ENCODE measurements at places on chromosomes 5 and 9. TPM values are rescaled to one million over a fixed set of nuclear protein-coding genes. Genes with fewer than 3 reads are reported as not detected.
A peak's percentile ranks its signal among the peaks of the same experiment; 100 is the strongest.

Gene KCNV2
- total RNA-seq: not detected

Gene TMEM174
- not detected for total RNA-seq

Gene GABRB2
- 1.9 TPM for total RNA-seq

Gene NXNL2
- 1.9 TPM for total RNA-seq

Gene TSTD2
- 16.1 TPM for total RNA-seq

Gene PDCD1LG2
- not detected for total RNA-seq

Gene SYNPO
- 2.3 TPM for total RNA-seq

Gene PLEKHG4B
- 43.6 TPM for total RNA-seq

Gene ARSI
- 4.5 TPM for total RNA-seq

Gene SOHLH1
- total RNA-seq: not detected

GRCh38 chr9:115237385-115237998, 119.5 kb upstream of the TNC start:
- no peak for DNase-seq

DNA sequence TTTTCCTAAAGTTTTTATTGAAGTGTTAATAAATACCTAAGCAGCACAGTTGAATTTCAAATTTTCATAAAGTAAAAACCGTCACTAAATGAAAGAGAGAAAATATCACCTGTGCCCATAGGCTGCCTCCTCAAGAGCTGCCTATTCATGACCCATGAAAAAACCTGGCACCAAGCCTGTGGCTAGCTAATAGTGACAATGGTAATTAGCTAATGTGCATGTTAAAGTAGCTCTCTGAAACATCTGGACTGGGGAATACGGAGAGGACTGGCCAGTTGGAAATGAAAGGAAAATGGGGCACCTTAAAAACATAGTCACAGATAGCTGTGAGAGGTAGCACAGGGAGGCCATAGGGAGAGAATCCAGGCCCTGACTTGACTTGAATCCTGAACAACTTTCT, 5.4 kb upstream of the GNE start:
- DNase-seq: no peak

DNA sequence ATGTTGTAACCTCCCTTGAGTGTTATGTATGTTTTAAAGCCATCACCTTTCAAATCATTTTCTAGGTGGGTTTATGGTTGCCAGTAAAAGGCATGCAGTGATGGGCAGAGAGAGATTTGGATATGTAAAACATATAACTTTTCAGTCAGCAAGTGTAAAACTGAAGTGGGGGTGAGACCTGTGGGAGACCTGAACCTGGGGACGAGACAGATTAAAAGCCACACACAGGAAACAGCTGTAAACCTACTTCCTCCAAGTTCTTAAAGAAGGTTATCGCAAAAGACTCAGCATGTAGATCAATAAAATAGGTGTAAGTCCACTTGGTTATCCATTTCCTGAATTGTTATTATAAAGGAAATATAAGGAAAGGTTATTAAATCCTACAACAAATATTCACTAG, 76.6 kb downstream of the YIPF5 start:
- no peak for DNase-seq

- no peak for DNase-seq
These were observed 204.8 kb upstream of the KLF4 start for GRCh38 chr9:107694390-107694789.

- DNase-seq: peak; percentile 3
These were observed 789.3 kb downstream of the SEMA5A start for GRCh38 chr5:8756498-8757084.

- DNase-seq: no peak
These were observed 47.1 kb downstream of the EHMT1 start for GRCh38 chr9:137665697-137666512.

- DNase-seq: no peak
These were observed 88.9 kb upstream of the TYRP1 start for GRCh38 chr9:12604164-12604821.

DNA sequence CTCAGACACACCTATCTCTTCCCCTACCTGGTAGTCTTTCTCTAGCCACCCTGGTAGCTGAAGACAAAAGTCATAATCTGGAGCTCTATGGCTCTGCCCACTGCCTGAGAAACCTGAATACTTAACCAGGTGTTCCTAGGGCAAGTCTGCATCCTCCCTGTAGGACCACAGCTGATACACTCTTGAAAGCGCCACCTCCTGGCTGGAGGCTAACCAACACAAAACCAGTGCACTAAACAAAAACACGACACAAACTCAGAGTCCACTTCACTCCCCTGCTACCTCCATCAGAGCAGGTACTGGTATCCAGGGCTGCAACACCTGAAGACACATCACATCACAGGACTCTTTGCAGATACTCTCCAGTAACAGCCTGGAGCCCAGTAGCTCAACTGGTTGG, 84.6 kb upstream of the ANXA1 start:
- DNase-seq: no peak

GRCh38 chr9:112437406-112437805, 49.2 kb upstream of the KIAA1958 start:
- DNase-seq: no peak

DNA sequence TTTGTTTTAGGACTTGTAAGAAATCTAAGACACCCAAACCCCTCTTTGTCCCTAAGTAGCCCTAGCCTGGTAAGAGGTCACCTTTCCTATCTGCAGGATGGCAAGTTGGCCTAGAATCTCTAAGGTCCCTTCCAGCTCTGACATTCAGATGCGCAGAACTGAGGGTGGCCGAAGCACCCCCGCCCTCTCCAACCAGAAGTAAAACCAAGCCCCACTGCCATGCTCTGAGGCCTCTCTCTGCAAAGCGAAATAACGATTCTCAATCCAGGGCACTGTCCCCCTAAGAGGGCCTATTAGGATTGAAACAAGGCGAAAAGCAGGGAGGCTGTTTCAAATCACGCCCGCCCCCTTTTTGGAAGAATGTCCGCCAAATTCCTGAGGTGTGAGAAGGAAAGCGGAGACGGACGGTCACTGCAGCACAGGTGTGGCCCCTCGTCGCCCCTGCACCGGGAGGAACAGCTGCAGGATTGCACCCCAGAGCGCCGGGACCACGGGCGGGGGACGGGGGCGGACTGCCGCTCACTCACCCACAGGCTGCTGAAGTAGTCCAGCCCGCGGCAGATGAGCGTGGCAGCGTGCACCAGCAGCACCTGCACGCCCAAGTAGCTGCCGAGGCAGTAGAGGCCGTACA, 824 bp downstream of the TMEM245 start:
- DNase-seq: no peak

DNA sequence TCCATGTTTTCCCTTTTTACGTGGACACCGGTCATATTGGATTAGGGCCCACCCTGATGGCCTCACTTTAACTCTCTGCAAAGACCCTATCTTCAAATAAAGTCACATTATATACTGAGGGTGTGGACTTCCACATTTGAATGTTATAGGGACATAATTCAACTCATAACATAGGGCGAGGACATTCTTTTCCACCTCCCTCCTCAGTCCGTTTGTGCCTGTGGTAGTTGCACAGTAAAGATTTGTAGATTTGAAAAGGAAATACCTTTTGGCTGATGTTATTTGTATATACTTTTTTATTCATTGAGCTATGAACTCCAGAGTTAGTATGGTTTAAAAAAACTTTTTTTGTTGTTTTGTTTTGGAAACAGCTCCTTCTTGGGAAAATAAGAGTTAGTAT, 51.0 kb upstream of the DHFR start:
- DNase-seq: no peak

- no peak for DNase-seq
These were observed 210.1 kb downstream of the PSAT1 start for GRCh38 chr9:78507037-78507436.

DNA sequence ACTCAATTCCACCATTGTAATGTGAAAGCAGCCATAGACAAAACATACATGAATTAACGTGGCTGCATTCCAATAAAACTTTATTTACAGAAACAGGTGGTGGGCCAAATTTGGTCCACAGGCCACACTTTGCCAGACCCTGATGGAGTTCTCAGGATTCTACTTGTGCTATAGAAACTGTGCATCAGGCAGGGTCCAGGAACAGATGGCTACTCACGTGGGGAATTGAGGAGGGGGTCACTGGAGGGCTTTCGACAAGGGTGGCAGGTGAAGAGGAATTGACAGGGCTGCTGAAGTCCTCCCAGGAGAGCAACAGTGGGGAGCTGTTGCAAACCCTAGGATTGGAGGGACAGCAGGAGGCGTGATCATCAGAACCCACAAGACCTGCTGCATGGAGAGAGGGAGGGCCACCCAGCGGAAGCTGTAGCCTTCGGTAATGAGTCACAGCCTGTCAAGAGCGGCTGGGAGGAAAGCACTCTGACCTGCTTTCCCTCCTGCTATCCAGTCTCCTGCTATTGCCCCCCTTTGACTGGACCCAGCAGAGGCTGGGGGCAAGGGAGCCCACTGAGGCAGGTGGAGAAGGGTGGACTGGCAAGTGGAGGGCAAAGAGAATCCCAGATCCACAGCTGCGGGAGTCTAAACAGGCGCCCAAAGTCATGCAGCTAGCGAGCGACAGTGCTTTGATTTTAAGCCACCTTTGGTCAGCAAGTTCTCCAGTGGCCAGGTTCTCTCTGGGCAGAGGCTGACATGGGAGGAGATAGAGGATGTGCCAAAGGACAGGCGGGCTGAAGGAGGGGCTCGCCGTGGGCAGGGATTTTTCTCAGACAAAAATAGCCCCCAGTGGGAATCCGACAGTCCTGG, 138.3 kb upstream of the SMIM23 start:
- no peak for DNase-seq

DNA sequence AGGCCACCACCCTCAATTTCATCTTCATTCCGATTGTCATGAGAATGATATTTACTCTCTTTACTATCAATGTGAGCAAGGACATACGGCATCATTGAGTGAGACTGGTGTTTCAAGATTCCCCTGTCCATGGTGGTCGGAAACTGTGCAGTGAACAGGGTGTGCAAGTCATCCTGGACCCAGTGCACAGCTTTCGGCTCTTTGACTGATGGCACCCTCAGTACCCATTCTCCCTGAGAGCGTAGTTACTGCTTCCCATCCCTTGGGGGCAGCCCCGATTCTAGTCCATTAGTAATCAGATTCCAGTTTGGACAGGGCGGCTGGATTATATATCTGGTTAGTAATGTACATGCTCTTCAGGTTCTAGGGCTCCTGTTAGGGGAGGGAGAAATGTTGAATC, 61.7 kb upstream of the SUB1 start:
- no peak for DNase-seq

DNA sequence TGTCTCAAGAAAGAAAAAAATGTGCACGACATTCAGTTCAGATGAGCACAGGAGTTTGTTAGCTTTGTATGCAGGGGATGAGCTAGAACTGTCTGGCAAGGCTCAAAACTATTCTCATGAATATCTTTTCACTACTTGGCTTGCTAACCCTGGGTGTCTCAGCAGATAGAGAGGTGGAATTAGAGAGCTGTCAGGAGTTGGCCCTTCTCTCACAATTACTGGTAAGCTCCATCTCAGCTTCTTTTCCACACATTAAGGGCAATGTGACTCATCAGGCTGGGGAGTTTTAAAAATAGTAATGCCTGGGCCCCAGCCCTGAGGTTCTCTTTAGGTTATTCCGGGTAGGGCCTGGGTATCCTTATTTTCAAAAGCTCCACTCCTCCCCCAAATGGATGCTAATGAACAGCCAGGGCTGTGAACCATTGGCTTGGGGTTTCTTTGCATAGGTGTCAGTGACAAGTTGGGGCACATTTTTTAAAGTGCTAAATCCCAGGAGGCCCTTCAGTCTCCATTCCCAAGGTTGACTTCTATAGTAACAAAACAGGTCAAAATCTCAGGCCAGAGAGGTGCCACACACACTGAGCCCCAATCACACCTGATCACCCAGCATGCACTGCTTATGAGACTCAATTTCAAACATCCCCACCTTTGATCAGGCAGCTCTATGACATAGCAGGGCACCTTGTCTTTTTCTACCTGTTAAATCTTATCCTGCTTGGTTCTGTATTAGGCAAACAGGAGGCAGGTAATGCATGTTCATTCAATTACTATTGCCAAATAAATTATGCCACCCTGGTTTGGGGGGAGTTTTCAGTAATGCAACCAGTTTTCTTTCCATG, 239.7 kb upstream of the DAP start:
- DNase-seq: no peak

- DNase-seq: no peak
These were observed 173.4 kb downstream of the NR3C1 start for GRCh38 chr5:143229896-143230675.

GRCh38 chr5:67100301-67100700, 96.3 kb downstream of the CD180 start:
- DNase-seq: no peak

- DNase-seq: no peak
These were observed 244.7 kb downstream of the SPOCK1 start for GRCh38 chr5:137254119-137255090.

DNA sequence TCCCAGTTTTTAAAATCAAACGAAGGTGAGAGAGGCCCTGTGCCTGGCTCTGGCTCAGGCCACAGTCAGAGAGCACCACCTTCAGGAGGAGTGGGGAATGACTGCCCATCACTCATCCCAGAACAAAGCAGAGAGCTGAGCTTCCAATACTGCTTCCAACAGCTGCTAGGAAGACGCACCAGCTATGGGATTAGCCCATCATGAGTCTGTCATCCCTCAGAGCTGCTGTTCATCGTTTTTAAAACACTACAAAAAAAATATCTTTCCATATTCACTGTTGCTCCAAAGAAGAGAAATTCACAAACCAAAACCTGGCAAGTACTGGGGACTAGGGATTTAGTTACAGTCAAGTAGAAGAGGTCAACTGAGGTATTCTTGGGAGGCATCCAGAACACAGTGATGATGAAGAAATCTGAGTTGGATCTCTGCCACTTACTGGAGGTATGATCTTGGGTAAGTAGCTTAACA, 102.4 kb downstream of the CDK5RAP2 start:
- peak; percentile 85 for DNase-seq

GRCh38 chr9:102398205-102398604, 596.9 kb upstream of the CYLC2 start:
- no peak for DNase-seq

GRCh38 chr9:589723-590122, 251.8 kb upstream of the DMRT1 start:
- no peak for DNase-seq

DNA sequence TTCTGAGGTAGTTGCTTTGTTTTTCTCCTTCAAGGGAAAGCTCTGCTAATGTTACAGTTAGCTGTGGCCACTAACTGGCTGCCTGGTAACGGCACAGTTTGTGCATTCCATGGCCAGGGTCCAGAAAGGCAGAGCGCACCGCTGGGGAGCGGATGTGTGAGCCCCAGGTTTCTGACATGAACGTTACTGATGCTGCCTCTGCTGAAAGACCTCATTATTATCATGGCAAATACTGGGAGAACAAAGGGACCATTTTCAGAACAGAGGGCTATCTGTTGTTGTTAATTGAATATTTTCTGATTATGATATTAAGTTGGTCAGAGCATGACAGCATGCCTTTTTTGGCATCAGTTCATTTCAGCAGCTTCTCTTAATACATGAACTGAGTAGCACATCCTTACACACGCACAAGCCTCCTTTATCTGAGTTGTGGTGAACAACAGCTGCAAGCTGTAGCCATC, 134.1 kb downstream of the NUDT12 start:
- DNase-seq: no peak

GRCh38 chr9:113955076-113955752, 79.1 kb downstream of the ZNF618 start:
- no peak for DNase-seq

Measured in H1 (cell line).